Right renal cortex interstitium (tissue), 3 donors: ENCODE measurements at places on chromosomes 4 and X.
A peak's percentile ranks its signal among the peaks of the same experiment; 100 is the strongest.

- DNase-seq = no peak
These were observed 4.3 kb upstream of the CLNK start for GRCh38 chr4:10688846-10689245.

- DNase-seq = no peak
These were observed 103.3 kb downstream of the PARM1 start for GRCh38 chr4:75036046-75036830.

DNA sequence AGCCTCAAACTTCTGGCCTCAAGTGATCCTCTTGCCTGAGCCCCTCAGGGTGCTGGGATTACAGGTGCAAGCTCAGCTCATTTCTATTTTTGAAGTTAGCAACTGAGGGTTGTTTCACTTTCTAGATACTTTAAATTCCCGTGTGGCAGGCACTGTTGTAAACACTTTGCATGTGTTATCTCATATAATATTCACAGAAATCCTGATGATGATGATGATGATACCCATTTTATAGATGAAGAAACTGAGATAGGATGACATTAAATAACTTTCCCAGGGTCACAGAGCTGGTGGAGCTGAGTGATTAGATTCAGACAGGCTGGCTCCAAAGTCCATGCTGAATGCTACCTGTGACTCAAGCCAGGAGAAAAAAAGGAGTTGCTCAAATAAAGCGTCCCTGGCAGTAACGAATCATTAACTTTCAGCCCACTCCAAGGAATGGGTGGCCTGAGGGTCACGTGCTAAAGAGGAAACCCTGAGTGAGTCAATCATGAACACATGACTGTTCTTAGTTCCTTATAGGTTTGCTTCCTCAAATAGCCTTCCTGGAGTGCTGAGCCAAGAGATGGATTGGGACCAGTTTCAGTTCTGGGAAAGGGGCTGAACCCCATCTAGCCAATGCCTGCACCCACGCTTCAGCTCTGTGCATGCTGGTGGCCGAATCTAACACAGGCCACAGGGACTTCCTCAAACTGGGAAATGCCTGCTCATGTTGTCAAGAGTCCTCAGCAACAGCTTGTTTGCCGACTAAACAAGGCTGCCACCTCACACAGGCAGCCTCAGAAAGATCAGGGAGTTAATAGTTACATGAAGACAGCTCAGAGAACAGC is 52.8 kb downstream of the RBM47 start:
- DNase-seq = peak; percentile 50

DNA sequence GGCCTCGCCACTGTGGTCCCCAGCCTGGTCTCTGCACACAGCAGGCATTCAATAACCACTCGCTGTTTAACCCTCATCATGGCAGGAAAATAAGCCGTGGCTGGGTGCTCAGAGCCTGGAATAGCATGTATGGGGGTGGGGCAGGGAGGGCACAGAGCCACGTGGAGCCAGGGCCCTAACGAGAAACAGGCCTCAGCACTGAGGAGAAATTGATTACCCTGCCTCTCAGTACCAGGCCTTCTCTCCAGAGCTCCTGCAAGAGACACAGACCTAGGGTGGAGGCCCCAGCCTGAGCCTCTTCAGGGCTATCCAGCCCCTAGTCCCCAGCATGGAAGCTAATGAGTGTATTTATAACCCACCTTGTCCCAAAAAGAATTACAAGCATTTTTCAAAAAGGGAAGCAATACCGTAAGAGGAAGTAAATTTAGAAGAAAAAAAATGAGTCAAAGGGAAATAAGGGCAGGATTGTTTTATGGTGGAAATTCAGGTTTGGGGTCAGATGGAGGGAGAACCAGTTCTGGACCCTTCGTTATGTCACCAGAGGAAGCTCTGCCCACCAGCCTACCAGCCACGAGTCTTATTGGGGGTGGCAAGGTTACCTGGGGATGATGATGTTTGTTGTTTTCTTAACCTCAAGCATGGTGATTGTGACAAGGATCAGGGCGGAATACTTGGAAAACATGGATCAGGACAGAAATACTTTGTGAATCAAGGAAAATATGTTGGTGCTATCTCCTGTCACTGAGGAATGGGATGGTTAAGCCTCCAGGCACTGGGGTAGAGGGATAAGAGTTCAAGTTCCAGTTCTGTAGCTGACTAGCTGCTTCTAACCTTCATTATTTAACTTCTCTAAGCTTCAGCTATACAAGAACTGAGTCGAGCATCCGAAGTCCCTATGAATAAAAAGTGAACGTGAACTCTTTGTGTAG is 101.9 kb upstream of the RBPJ start:
- no peak for DNase-seq

- no peak for DNase-seq
These were observed 1294.9 kb downstream of the ADGRL3 start for GRCh38 chr4:62495032-62495431.
